ENCODE measurements at places on chromosomes 1 and 21.
A peak's percentile ranks its signal among the peaks of the same experiment; 100 is the strongest.

- DNase-seq: peak; percentile 68
Observed at GRCh38 chr1:84772428-84772943, 82.2 kb upstream of the SSX2IP start.

- DNase-seq: no peak
Observed at GRCh38 chr1:86866665-86867064, 47.3 kb downstream of the SELENOF start.

DNA sequence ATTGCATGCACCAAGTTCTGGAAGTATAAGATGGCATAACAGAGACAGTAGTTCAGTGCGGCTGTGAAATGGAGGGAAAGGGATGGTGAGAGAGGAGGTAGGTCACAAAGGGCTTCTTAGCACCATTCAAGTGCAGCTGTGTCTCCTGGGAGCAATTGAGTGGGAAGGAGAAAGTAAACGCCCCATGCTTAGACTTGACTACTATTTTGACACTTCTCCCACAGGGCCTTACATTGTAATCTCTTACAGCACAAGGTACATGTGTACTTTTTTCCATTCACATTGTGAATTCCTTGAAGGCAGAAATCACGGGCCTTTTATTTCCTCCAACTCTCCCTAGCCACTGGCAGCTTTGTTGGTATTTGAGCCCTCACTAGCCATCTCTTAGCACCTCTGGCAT, 239.6 kb upstream of the FOXD3 start:
- no peak for DNase-seq

DNA sequence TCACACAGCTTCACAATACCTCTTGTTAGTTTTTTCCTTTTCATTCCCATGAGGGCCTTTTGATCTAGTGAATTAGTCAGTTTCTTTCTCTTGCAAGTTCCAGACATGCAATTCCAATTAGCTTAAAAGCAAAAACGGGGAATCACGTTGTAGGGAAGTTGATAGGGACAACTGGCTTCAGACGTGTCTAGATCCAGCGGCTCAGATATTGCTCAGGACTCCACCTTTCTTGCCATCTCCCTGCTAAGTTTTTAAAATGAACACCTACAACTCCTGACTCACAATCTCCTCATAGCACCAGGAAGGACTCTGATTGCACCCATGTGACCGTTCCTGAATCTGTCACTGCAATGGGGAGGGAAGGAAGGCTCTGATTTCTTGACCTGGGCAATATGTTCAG, 63.8 kb upstream of the ARHGAP29 start:
- DNase-seq: no peak

- no peak for DNase-seq
Observed at GRCh38 chr1:6634371-6635052, 9.8 kb downstream of the THAP3 start.

- DNase-seq: no peak
Observed at GRCh38 chr1:27563341-27563590, 40.7 kb downstream of the AHDC1 start.

- no peak for DNase-seq
Observed at GRCh38 chr1:20233866-20234265, 47.5 kb upstream of the PLA2G2C start.

DNA sequence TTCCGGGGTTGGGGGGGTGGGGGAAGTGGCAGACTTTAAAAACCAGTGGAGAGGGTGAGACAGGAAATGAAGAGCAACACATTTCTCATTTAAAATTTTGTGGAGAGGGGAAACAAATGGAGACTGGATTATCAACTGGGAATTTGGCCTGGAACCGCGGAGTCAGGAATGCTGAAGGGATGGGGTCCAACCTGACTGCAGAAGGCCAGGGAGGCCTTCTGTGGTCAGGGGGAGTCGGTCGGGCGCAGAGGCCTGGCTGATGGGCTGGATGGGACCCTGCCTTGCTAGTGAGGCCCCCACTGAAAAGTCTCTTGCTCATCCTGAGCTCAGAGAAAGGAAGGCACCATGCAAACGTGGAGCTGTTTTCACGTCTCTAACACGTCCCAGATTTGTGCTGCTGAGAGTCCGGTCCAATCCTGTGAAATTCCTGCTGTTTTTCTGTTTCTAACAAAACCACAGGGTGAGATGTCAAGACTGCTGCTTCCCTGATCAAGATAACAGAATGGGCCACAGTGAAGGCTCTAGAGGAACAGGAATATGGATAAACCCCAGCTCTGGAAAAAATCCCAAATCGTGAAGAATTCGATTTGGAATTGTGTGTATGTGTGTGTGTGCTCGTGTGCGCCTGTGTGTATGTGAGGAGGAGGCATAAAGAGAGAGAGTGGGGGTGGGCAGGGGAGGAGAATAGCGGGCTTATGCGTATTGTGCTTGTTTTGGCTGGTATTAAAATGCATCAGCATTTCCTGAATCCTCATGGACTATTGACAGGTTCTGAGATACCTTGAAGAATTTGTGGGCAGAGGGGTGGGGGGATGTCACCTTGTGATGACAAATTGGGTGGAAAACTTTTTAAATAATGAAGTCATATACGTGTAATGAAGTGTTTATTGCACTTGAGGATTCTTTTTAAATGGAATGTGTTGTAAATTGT, 117.4 kb downstream of the NGF start:
- no peak for DNase-seq

DNA sequence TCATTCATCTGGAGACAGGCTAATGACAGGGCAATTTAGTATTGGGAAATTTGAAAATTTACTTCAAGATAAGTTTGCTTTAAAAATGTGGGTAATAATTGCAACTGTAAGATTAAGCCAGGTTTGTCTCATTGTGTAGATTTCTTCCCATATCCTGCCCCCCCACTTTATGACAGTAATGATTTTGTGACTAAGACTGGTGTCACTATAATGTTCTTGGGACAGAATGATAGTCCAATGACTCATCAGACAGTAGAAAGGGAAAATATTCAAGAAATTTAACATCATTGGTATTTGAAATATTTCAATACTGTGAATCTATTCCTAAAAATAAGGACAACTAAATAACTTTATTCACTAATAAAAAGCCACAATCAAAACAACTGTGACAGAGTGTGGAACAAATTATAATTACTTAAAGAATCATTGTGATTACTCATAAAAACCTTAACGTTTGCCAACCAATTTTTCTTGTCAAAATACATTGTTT, 36.7 kb downstream of the FH start:
- no peak for DNase-seq

DNA sequence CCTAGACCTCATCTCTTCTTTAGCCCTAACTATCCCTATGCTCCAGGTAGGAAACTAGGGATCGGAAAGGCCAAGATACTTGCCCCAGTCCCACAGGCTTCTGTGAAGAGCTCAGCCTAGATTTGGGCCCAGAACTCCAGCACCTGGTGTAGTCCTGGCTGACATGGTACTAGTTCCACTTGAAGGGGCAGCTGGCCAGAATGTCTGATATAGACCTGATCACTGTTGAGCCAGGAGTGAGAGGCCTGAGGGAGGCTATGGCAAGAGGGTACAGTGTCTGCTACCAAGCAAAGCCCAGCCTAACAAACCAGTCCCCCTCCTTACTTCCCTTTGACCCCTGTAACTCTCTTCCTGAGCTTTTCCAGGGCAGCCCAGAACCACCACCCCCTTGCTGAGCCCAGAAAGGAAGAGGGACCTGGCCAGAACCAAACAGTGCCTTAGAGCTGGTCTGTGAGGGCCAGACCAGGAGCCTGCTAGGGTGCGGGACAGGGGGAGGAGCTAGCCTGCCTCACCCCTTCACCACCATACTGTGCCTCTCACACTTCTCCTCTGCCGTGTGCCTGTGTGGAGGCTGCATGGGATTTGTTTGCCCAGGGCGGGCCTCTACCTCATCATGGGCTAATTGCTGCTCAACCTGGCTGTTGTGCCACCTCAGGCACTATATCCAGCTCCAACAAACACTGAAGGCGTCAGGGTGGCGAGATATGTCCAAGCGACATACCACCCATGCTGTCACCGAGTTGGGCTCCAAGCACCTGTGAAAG, 10.9 kb downstream of the POMGNT1 start:
- DNase-seq: no peak

- DNase-seq: no peak
Observed at GRCh38 chr1:212158912-212159796, 123.6 kb downstream of the DTL start.

DNA sequence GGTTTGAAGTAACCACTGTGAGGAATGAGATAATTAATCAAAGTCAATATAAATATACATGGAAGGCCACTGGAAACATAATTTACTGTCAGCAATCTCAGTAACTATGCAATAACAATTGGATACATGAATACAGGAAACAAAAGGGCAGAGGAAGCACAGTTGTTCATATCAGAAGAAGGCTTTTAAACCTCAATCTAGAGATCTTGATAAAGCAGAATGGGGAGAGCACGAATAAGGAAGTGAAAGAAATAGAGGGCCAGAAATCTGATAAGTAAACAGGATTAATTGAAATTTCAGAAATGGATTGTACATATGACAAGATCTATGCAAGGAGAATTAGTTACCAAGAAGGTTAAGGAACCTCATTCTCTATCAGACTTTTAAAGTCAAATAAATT, 93.0 kb downstream of the EVI5 start:
- DNase-seq: no peak

- peak; percentile 46 for DNase-seq
Observed at GRCh38 chr1:39105061-39105840, 79.1 kb downstream of the NDUFS5 start.

DNA sequence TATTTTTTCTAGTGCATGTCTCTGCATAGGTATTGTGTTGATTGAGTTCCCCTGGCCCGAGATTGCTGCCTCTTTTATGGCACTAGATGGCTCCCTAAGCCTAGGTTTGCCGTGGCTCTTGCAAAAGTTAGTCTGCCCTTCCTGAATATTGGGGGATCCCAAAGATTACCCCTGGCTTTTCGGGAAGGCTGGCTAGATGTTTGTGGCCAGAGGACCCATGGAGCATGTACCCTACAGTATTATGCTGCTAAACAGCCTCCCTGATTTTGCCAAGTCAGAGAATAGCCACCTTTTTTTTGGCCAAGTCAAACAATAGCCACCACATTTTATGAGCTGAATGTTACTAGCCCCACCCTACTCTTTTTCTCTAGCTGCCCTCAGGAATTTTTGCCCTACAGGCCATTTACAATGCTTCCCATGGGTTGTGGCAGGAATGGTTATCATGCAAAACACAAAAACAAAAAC, 343.2 kb downstream of the OLFM3 start:
- DNase-seq: no peak

- DNase-seq: no peak
Observed at GRCh38 chr1:30694280-30695175, 28.9 kb downstream of the MATN1 start.

DNA sequence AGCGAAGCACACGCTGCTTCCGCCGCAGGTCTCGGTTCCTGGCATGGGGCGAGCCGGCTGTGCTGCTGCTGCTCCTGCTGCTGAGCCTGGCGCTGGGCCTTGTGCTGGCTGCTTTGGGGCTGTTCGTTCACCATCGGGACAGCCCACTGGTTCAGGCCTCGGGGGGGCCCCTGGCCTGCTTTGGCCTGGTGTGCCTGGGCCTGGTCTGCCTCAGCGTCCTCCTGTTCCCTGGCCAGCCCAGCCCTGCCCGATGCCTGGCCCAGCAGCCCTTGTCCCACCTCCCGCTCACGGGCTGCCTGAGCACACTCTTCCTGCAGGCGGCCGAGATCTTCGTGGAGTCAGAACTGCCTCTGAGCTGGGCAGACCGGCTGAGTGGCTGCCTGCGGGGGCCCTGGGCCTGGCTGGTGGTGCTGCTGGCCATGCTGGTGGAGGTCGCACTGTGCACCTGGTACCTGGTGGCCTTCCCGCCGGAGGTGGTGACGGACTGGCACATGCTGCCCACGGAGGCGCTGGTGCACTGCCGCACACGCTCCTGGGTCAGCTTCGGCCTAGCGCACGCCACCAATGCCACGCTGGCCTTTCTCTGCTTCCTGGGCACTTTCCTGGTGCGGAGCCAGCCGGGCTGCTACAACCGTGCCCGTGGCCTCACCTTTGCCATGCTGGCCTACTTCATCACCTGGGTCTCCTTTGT, 2.6 kb downstream of the TAS1R3 start:
- DNase-seq: no peak

DNA sequence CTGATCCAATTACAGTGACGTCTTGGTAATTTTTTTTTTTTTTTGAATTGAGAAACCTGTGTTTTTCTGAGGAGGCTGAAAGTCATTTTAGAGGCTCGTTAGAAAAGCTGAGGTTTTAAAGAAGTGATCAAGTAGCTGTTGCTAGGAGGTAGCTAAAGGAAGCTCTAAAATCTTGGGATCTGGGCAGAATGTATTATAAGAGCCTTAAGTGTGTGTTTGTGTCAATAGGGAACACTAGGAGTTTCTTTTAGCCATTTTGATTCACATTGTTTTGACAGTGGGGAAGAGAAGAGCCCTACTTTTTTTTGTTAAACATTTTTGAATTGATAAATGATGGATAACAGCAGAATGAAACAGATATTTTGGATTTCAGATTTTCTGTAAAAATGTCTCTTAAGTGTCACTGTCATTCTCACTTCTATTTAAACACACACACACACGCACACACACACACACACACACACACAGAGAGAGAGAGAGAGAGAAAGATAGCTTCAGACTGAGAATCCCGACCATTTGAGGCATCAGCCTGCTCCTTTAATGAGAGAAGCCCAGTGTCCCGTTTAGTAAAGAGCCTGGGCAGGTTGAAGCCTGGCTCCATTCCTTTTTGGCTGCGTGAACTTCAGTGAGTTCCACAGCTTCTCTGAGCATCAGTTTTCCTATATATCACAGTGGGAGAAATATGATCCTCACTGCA, 79.1 kb upstream of the GPR88 start:
- no peak for DNase-seq

- no peak for DNase-seq
Observed at GRCh38 chr1:114196992-114197907, 43.6 kb upstream of the SYT6 start.

DNA sequence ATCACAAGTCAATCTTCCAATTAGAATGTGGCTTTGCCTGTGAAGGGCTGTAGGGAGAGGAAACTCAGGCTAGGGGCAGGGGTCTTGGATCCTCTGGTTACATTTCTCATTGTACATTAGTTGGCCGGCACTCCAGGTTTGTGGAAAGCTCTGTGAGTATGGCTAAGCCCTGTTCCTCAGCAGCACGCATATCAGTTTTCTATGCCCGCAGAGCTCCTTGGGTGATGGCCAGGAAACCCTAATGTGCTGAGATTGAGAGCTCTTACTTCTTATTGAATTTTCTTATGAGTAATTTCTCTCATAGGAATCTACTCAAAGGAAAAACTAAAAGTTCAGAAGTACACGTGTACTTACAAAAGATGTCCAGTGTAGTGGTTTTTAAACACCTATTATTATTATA, 30.7 kb upstream of the STMN1 start:
- DNase-seq: no peak

DNA sequence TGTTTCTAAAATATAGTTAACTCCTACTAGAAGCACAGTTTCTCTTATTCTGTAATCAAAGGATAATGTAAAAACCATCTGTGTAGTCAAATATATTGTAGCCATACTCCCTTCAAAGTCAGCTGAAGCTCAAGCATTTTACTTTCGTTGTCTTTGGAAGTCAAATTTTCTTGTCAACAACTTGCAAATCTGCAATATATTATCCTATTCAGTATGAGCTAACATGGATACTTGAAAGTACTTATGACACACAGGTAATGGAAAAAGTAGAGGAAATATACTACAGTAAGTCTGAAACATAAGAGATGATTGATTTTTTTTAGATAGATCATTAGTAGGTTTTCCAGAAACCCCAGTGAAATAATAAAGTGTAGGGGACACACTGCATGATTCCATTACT, 121.5 kb downstream of the COL24A1 start:
- DNase-seq: no peak
